ENCODE measurements at places on chromosomes 5 and 9.
A peak's percentile ranks its signal among the peaks of the same experiment; 100 is the strongest.

- DNase-seq = no peak
Measured at GRCh38 chr5:43643327-43643726, 40.3 kb downstream of the NNT start.

GRCh38 chr5:14399054-14399692, 182.4 kb upstream of the OTULINL start:
- DNase-seq = no peak

- DNase-seq = no peak
Measured at GRCh38 chr9:127452691-127453090, 1.4 kb downstream of the LRSAM1 start.

GRCh38 chr9:92187390-92187789, 72.2 kb upstream of the SPTLC1 start:
- DNase-seq = no peak

- DNase-seq = no peak
Measured at GRCh38 chr5:68432682-68433081, 217.1 kb downstream of the PIK3R1 start.

DNA sequence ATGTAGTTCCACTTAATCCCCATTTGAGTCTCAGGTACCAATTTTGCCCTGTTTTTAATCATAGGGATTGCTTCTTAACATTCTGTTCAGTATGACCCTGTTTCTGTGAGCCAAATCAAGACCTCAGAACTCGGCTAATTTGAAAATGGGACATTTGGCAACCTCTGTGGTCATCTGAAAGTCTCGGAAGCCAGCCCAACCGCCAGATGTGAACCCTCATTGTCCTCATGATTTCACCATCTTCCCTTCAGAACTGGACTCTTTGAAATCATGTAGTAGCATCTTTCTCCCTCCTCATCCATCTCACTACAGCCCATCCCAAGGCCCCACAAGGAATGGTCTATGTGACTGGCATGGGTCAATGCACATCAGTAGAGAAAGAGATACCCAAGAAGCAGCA, 88.9 kb downstream of the S1PR3 start:
- DNase-seq = no peak

DNA sequence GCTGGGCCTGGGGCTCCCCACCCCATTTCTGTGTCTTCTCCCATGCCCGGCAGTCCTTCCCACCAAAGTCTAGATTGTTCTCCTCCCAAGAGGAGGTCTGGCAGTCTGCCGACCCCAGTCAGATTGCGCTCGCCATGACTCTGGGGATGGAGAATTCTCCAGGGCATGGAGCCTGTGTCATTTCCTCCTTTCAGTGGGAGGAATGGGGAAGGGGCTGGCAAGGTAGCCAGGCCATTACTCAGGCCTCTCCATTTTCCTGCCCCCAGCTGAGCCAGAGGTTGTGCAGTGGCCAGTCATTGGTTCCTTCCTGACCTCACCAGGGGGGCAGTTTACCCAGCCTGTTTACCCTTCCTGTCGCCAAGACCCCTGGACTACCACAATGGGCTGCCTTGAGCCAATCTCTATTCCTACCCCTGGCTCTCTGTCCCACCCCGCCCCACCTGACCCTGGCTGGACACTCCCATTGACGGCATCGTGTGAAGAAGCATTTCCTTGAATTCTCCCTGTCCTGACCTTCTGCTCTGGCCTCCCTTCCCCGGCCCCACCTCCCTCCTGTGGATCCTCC, 628 bp downstream of the SYNPO start:
- DNase-seq = no peak

DNA sequence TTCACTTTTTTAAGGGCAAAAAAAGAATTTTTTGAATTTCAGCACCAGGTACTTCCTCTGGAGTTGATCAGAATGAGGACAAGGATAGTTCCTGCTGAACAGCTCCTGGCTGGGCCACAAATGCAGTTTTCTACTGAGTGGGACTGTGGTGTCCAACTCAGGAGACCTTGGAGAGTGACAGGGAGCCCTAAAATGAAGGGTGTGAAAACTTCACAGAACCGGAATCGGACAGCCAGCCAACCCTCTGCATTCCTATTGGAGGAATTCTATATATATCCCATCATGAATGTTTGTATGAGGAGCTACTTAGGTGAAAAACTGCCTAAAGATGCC, 40.6 kb downstream of the ANKH start:
- no peak for DNase-seq

GRCh38 chr9:89273528-89274279, 37.3 kb upstream of the CKS2 start:
- DNase-seq = no peak

DNA sequence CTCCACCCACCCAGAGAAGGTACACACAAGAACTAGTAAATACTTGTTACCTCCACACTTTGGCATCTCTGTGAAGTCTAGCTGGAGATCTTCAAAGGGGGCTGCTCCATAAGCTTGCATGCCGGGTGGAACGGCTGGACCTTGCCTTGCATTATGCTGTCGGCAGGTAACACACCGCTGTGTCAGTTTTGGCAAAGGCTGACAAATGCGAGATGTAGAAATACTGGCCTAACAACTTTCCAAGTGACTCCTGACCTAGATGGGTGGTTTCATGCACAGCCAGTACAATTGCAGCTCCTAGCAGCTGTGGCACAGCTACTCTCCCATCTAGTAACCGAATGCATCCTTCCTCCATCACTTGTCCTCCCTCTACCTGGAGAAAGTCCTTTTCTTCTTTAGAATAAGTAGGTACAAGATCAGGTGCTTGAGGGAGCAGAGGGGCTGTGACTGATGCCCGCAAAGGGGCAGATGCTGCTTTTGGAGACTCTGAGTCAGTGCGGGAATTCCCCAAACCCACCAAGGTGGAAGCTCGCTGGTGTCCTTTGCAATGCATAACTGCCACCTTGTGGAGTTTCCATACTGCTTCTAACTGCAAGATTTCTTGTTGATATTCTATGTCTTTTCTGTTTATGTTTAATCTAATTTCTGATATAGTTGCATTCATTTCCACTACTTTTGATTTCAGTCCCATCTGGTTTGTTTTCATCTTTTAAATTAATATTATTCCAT, 78.4 kb downstream of the TMEM161B start:
- no peak for DNase-seq

- DNase-seq = no peak
Measured at GRCh38 chr5:149456597-149457392, 77.7 kb upstream of the IL17B start.

DNA sequence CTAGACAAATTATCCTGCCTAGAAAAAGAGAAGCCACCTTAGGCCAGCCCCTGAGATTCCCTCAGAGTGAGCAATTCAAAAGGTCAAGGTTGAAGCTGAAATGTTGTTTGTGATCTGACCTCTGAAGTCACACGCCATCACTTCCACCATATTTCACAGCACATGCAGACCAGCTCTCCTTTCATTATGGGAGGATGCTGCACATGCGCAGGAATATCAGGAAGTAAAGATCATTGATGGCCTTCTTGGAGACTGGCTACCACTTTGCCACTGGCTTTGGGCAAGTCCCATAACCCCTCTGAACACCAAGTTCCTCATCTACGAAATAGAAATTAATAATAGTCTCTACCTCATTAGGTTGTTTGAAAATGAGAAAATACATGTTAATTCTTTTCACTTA, 39.5 kb downstream of the CDO1 start:
- no peak for DNase-seq

GRCh38 chr9:110521206-110521605, 58.3 kb downstream of the SVEP1 start:
- no peak for DNase-seq

- no peak for DNase-seq
Measured at GRCh38 chr5:56466136-56466816, 233.1 kb upstream of the ANKRD55 start.

DNA sequence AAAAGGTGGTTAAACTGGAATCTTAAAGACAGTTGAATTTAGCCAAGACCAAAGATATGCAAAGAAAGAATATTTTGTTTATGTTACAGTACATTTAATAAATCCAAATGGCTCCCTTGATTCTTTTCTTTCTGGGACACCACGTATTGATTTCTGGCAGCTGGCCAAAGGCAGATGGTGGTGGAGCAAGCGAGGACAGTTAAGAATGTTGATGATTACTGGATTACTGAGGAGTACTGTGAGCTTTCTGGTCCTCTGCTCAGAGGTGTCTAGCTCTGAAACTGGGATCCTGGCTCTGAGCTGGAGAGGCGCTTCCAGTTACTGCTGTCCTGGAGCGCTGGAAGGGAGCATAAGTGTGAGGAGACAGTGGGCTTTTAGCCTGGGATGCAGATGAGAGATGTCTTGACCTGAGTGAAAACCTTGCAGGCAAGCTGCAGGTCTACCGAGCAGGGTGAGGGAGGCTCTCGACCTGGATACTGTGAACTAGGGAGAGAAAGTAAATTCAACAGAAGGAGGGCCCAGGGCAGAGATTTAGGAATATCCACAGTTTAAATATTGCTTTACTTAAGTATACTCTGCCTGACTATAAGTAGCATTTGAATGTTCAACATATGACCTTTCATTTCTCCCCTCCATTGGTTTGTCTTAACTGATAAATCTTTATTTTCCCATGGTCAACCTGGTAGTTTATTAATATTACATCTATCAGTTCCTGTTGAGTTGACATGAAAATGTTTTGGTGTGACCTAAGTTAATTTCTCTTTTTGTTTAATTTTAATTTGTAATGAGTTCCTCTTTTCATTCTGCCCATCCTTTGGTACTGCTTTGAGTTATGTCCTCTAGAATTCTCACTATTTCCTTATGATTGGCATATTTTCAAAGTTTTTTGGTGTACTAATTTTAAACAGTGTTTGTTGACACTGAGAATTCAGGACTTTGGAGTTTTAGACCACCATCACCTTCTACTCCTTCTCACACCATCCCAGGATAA, 3.7 kb downstream of the SYK start:
- no peak for DNase-seq

GRCh38 chr5:55226934-55227663, at the start of gene MCIDAS:
MCIDAS (minus strand) TSS chr5:55227315; CDS start chr5:55227138, 177 bp downstream.
- DNase-seq = peak; percentile 86

- DNase-seq = peak; percentile 17
Measured at GRCh38 chr9:113947941-113948340, 71.8 kb downstream of the ZNF618 start.

DNA sequence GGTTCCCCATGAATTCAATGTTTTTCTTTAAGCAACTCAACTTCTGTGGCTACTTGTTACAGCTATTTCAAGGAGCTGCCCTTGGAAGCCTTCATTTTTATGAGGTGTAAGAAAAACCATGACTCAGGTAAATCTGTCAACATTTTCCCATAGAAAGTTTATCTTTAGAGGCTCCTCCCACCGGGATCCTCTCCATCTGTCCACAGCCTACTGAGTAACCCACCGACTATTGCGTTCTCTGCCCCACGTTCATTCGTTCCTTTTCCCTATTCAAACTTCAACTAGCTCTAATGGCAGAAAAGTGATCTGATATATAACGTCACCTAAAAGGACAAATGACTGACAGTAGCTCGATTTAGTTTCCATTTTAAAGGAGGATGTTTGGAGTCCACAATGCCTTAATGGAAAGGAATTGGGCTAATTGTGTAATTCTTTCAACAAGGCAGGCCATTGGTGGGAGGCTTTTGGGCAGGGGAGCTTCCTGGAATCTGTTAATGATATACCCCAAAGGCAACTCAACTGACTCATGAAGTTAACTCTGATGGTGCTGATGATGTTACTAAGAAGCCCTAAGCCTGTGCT, 29.3 kb upstream of the NR3C1 start:
- DNase-seq = no peak
